ENCODE measurements at places on chromosomes 2 and 18.

DNA sequence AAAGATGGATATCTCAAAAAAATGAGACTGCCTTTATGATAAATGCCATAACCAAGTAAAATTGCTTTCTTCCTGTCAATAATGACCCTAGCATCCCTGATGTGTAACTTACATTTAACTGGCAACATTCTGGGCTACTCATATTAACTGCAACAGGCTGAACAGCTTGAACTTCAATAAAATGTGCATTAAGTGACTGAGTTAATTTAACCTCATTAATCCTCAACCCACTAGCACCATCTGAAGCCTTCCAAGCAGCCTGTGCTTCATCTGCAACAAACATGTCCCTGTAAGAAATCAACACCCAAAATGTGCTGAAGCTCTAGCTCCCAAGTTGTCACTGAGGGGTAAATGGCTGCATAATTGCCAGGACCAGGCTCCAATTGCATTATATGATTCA is 296.2 kb upstream of the ZC3H15 start:
- no peak for DNase-seq

DNA sequence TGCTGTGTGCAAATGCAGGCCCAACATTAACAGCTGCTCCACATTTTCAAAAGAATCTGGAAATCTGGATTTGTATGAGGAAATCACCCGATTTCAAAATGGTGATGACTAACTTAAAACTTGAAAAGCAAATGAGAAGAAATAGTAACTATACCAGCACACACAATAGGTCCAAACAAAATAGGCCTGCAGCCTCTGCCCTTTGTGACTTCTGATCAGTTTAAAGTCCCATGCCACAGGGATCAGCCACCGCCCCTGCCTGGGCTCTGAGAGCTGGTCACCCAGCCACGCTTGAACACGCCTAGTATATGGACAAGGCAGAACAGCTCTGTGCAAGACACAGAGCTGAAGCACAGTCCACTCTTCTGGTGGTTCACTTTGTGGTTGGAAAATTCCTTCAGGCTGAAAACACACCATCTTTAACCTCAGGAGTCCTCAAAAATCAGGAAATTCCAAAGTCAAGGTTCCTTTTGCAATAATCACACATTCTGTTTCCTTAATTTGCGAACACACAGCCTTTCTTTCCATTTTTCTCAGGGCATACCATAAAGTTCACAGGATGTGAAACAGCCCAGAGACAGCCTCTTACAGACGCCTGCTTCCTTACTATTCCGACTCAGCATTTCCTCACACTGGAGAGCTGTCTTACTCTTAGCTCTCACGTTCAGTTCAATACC is 150.1 kb upstream of the RIOK3 start:
- DNase-seq = no peak

GRCh38 chr2:48993576-48993975 is 160.7 kb downstream of the FSHR start:
- DNase-seq = no peak

DNA sequence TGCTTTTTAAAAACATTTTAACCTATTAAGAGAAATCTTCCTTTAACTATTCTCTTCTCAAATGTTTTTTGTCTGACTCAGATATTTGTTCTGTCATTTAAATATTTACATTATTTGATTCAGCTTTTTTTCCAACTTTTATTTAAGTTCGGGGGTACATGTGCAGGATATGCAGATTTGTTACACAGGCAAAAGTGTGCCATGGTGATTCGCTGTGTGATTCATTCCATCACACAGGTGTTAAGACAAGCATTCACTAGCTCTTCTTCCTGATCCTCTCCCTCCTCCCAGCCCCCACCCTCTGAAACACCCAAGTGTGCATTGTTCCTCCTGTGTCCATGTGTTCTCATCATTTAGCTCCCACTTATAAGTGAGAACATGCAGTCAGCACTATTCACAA is 19.4 kb downstream of the SP100 start:
- DNase-seq = no peak

GRCh38 chr18:70653671-70654070 is 364.8 kb downstream of the SOCS6 start:
- no peak for DNase-seq

GRCh38 chr2:19879120-19879519 is 22.7 kb downstream of the TTC32 start:
- no peak for DNase-seq

- no peak for DNase-seq
Observed at GRCh38 chr2:181357979-181358378, 99.2 kb upstream of the ITGA4 start.

DNA sequence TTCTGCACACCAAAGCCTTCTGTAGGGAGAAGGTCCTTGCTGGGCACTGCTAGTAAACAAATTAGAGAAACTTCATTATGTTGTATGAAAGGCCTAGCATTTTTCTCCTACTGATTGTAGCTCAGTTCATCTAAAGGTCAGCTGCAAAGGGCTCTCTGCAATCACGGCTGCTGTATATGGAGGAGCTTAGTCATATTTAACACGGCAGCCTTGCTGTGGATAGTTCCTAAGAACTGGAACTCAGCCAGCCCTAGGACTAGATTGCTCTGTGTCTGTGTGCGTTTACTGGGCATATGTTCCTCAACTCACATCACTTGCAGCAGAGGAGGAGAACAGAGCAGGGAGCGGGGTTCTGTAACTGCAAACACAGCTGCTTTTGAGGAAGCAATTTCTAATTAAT is 1103.9 kb upstream of the KLHL29 start:
- no peak for DNase-seq

DNA sequence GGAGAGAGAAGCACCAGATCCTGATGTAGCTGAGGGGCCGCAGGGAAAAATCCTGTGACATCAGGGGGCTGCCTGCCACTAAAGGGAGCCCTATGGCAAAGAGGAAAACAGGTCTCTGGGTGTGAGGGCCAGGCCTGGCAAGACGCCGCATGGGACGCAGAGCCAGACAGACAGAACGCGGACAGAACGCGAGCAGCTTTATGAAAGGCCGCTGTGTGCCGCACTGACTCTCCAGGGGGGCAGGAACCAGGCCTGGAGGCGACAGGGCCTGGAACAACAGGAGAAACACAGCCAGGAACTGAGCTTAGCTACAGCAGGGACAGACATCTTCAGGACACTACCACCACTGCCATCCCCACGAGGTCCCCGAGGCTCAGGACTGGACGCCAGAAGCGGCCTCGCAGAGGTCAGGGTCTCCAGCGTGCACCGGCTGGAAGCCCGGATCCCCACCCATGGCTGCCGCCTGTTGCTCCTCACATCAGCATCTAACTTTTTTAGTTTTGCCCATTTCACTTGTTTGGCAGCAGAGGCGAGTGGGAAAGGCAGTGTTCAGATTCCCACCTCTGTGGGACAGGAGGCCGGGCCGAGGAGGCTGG is 131.6 kb downstream of the VAPA start:
- DNase-seq = no peak

DNA sequence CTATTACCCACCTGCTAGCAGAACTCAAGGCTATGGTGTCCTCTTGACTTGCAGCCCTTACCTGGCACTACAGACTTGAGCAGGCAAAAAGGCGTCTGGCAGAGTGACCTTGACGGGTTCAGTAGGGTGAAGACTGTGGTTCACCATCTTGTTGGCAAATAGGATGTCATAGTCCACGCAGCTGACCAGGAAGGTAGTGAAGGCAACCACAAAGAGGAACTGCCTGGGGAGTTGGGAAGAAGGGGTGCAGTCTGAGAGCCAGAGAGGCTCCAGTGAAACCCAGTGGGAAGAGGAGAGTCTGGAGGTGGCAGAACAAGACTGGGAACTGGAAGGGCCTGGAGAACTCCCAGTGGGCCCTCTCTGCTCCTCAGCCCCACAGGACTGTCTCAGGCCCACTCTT is 4.1 kb downstream of the ATG9A start:
- DNase-seq = no peak

DNA sequence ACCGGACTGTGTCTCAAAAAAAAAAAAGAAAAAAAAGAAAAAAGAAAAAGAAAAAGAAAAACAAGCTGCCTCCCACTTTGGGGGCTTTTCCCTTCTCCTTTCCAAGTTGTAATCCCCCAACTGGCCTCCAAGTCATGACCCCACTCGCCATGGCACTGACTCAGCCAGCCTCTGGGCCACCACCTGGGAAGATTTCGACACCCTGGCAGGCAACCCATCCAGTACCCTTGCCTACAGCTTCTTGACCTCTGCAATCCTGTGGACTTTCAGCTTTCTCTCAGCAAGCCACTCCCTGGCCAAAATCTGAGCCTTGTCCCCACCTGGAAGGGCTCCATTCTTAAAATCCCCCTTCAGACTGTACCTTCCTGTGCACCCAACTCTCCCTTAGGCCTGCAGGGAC is 22.3 kb upstream of the FOSL2 start:
- no peak for DNase-seq

DNA sequence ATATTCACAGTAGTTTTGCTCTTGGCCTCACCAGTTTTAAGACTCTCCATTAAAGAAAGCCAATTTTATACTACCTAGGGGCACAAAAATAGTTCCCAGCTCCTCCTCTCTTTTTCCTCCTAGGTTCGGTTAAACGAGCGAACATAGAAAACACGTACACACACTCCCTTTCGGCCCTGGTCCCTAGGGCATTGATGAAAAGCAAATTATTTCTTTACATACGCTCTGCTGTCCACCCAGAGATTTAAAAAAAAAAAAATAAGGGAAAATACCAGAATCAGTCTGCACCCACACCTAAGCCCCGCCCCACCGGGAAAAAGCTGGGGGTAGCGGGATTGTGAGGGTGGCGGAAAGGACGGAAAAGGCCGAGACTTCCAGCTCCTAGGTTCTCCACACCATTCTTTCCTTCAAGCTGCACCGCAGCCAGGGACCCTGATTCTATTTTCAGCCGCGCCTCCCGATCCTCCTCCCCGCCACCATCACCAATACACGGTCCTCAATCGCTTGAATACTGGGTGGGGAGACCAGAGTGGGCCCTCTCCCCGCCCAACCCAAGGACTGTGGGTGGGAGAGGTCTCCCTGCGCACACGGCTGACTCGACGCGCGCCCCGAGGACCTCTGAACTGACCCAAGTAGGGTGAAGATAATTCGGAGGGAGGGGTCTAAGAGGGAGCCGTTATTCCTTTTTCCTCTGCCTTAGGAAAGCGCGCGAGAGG is 769 bp downstream of the ATF2 start:
- no peak for DNase-seq

- no peak for DNase-seq
Observed at GRCh38 chr2:231334179-231334930, 61.2 kb upstream of the B3GNT7 start.

GRCh38 chr2:105442721-105443120 is 43.9 kb upstream of the FHL2 start:
- DNase-seq = no peak

DNA sequence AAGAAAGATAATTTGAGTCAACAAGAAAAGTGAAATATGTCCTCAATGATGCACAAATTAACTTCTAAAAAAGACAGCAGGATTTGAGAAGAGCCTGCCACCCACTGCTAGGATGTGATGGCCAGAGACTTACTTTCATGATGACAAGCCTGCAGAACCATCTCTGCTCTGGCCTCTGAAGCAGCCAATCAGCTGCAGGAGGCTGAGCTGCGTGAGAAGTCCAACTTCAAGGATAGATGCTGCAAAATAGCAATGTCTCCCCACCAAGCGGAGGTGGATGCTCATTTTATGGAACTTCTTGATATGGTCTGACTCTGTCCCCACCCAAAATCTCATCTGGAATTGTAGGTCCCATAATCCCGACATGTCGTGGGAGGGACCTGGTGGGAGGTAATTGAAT is 53.1 kb downstream of the CYRIA start:
- no peak for DNase-seq

DNA sequence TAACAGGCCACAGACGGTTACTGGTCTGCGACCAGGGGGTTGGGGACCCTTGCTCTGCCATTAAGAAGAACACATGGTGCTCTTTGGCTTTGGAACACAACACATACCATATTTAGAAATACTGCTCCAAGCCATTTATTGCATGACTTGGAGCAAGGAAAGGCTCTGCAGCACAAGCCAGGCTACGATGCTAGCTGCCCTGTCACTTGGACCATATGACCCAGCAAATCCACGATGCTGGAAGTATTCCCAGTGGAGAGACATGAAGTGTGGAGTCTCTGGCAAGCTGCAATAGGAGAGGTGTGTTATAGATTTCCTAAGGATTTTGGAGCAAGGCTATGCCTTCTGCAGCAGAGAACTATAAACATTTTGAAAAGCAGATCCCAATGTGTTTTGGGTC is 171.2 kb downstream of the HAUS1 start:
- no peak for DNase-seq

GRCh38 chr2:99181624-99182000 is 628 bp downstream of the MRPL30 start:
- no peak for DNase-seq

GRCh38 chr2:240217431-240218301 is 77.2 kb upstream of the OTOS start:
- DNase-seq = no peak

DNA sequence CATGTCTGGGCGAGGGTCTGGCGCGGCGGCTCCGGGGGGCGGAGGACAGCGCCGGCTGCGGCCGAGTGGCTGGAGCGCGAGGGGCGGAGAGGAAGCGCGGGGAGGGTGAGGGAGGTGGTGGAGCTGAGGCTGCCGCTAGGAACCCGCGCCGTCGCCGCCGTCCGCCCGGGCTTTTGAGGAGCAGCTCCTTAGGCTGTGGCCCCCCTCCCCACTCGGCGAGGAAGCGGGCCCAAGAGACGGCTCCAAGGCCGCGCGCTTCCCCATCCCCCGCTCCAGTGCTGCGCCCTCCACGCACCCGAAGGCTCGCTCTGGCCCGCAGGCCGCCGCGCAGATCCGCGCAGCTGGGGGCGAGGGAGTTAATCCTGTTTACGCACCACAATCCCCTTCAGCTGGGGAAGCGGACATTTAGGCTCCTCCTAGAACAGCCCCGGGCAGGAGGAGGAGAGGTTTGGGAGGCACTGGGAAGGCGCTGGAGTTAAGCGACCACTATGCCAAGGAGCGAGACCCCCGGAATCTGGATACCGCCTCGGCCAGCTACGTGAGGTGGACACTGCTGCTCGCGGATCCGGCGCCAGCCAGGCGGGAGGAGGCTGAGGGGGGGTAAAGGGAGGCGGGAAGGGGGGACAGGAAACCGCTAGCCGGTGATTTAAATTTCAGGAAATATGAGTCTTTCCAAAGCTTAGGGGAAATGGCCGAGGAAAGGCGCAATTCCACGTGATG is at the start of gene CNRIP1:
TSS of gene CNRIP1 (minus strand) at position 552 of the 720 bp plus-strand sequence. CDS start at position 3, 549 bp downstream.
- DNase-seq = peak; percentile 70

DNA sequence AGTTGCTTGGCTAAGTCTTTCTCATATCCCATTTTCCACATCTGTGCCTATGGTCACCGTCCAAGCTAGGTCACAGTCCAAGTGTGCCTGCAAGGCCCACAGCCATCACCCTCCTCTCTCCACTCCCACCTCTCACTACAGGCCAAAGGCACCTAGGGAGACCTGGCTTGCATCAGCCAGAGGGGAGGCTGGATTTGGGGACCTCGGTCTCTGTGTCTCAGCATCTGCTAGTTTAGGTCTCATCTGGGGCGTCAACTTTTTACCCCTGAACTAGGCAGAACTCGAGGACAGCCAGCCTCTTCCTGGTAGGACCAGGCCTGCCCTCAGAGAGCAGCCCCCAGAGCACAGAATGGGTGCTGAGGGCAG is 217.1 kb downstream of the DYSF start:
- no peak for DNase-seq

All from amygdala (tissue), 56 donors.